Immature natural killer cell (primary cell): ENCODE measurements at places on chromosomes 3 and 15. TPM values are rescaled to one million over a fixed set of nuclear protein-coding genes. Genes with fewer than 3 reads are reported as not detected.

XCR1 gene
- not detected for polyA plus RNA-seq

SLC28A1 gene
- polyA plus RNA-seq: not detected

VGLL3 gene
- polyA plus RNA-seq: not detected

ABI3BP gene
- polyA plus RNA-seq: not detected

LRTM1 gene
- polyA plus RNA-seq: not detected

PKM gene
- polyA plus RNA-seq: 233 TPM

GRCh38 chr3:119148493-119149180 is 2.7 kb downstream of the TEX55 start:
- no peak for DNase-seq

DNA sequence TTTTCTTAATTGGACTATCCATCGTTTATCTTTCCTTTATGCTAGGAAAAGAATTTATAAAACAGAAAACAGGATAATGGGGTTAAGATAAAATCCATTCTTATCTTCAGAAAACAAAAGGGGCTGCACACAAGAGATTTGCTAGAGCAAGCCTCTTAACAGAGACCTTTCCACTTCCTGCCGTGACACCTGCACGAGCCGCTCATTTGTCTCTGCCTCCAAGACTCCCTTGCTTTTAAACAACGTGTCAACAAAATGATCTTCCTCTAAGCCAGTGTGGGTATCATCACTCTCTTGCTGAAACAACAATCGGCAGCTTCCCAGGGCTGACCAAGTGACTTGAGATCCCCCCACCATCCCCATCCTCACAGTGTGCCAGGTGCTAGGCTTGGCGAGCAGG is 33.1 kb downstream of the GABRB3 start:
- DNase-seq: no peak

GRCh38 chr15:88710027-88710715 is 71.4 kb downstream of the ISG20 start:
- no peak for DNase-seq

- DNase-seq: no peak
Measured at GRCh38 chr3:177286034-177286433, 88.8 kb upstream of the TBL1XR1 start.

GRCh38 chr3:132623646-132624045 is 26.6 kb downstream of the ACKR4 start:
- DNase-seq: no peak

GRCh38 chr3:72891053-72891855 is 3.4 kb downstream of the GXYLT2 start:
- DNase-seq: no peak

DNA sequence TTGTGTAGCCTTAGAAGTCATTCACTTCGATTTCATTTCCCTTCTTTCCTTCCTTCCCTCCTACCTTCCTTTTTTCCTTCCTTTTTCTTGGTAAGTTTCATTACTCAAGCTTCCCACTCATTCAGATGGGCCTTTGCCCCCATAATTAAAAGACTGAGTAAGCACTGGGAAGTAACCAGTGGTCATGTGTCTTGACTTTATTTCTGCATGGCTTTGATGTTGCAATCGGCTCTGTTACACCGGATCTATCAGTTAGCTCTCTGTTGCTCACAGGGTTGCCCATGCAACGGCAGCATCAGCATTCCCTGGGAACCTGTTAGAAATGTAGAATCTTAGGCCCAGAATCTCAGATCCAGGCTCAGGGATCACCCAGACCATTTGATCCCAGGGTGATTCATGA is 25.6 kb upstream of the LARS2 start:
- no peak for DNase-seq

- DNase-seq: no peak
Measured at GRCh38 chr3:183317271-183317670, 64.2 kb downstream of the B3GNT5 start.

DNA sequence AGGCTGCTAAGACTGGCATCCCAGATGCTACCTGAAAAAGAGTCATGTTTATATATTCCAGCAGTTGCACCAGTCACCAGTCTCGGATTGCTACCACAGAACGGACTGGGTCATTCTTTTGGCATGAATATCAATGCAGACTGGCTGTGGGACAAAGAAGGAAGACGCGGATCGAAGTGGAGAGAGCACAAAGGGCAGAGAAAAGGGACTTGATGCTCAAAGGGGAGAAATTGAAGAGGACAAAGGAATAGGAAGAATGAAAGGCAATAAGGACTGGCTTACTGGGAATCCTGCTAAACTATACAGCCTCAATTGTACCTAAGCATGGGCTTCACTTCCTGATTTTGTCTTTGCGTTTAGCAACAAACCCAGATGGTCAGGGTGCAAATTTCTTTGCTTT is 15.3 kb upstream of the DIS3L start:
- DNase-seq: no peak

GRCh38 chr3:176961916-176962315 is 235.4 kb downstream of the TBL1XR1 start:
- no peak for DNase-seq

- DNase-seq: no peak
Measured at GRCh38 chr3:194494951-194495374, 8.2 kb upstream of the ATP13A3 start.
